ENCODE measurements at places on chromosomes 16 and 17. TPM values are rescaled to one million over a fixed set of nuclear protein-coding genes. Genes with fewer than 3 reads are reported as not detected.

GRCh38 chr17:41010441-41010840 is 1.5 kb upstream of the KRTAP3-1 start:
- DNase-seq, result no peak

DNA sequence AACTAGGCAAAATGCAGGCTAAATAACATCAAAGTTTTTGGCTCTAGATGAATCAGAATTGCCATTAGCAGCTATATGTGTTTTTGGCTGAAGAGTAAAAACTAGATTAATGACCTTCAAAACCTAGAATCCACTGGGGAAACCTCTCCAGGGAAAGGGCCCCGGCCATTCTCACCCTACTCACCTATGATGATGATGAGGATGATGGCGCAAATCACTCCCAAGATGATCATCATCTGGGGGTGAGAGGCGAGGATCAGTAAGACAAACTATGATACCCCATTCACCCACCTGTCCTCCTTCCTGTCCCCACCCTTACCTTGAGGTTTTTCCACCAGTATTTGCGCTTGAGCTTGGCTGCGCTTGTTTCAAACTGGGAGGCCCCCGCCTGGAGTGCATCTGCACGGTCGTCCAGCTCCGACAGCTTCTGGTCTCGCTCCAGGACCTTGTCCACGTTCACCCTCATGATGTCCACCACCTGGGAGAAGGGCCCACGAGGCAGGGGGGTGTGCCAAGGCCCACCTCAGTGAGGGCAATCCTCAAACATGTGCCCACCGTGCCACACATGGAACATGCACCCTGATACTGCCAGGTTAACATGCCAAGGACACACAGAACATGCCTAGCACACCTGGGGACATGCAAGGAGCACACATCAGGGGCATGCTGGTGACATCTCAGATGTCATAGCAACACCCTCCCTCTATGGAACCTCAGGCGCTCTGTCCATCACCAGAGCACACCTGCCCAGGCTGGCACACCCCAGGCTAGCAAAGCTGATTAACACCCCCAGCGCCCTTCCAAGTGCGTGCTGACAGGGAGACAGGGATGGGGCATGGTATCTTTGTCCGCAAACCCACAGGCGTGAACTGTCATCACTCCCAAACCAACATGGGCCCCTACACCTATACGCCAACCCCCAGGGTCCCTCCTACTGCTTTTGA is 1.2 kb downstream of the VAMP2 start:
- no peak for DNase-seq

- DNase-seq, result no peak
These were observed 6.2 kb downstream of the ZNF75A start for GRCh38 chr16:3311496-3311895.

DNA sequence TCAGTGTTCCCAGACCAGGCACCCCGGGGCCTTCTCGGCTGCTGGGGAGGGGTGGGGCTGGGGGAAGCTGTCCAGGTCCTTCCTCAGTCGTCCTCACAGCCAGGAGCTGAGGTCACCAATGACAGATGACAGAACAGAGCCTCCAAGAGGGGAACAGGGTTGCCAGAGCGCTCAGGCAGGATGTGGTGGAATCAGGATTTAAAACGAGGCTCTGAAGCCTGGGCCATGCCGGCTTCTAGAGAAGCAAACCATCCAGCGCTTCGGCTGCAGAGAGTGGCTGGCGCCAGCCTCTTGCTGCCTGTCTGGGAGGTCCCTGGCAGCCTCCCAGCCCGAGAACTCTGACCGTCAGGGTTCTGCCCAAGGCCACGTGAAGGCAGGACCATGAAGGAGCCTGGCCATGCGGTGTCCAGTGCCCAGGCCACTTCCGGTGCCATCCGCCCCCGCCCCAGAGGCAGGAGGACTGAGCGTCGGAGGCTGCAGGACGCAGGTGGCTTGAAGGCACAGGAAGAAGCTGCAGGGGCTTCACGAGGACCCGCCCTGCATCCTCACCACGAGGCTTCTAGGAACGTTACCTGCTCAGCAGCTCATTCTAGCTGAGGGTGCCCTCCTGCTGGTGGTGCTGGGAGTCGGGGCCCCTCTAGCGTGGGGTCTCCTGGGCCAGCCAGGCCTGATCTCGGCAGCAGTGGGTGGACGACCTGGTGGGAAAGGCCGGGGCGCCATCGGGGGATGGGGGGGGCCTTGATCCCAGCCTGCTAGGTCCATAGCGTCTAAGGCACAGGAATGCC is 78.5 kb downstream of the KLHDC4 start:
- no peak for DNase-seq

GRCh38 chr17:41734139-41734948 is at the start of gene HAP1:
HAP1 (minus strand) TSS chr17:41734643; CDS start chr17:41734634, 9 bp downstream.
- DNase-seq, result no peak

MMP28 gene
- total RNA-seq, result 6.9 TPM

KRT38 gene
- not detected for total RNA-seq

EVI2B gene
- 130 TPM for total RNA-seq

HS3ST3A1 gene
- 1.0 TPM for total RNA-seq
